Activated T-cell treated with anti-CD3 and anti-CD28 coated beads, Interleukin-2, amount 50 U/mL, for 72 hours (primary cell): ENCODE measurements at places on chromosomes 11 and 22.

GRCh38 chr22:39179841-39180335 lies 27.4 kb upstream of the CBX7 start:
- no peak for DNase-seq

DNA sequence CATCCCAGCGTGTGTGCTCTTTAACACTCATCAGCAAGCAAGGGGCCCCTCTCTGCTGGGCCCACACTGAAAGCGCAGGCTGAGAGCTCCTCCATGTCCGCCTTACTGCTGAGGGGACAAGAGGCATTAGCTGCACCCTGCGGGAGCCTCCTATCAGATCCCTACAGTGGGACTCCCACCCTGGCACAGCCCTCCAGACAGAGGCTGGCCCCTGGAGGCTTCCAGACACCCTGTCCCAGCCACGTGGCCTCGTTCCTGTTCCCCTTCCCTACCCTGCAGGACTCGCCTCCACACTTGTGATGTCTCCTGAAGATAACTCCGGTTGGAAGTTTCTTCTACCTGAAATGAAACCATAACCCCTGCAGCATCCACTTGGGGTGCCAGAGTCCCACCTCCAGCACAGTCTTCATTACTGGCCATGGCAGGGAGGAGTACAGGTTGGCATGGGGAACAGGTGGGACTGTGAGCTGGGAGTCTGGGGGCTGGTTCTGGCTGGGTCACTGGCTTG lies 5.0 kb upstream of the SH3BP1 start:
- peak; percentile 22 for DNase-seq

- peak; percentile 22 for DNase-seq
Observed at GRCh38 chr22:46846150-46846831, 83.8 kb downstream of the TBC1D22A start.

- no peak for DNase-seq
Observed at GRCh38 chr22:46350121-46350520, 14.6 kb downstream of the TRMU start.

- DNase-seq: no peak
Observed at GRCh38 chr11:83241291-83241946, 44.7 kb downstream of the CCDC90B start.

- no peak for DNase-seq
Observed at GRCh38 chr11:100525635-100526034, 161.5 kb upstream of the ARHGAP42 start.

GRCh38 chr11:48002561-48002960 lies 22.2 kb downstream of the PTPRJ start:
- no peak for DNase-seq

DNA sequence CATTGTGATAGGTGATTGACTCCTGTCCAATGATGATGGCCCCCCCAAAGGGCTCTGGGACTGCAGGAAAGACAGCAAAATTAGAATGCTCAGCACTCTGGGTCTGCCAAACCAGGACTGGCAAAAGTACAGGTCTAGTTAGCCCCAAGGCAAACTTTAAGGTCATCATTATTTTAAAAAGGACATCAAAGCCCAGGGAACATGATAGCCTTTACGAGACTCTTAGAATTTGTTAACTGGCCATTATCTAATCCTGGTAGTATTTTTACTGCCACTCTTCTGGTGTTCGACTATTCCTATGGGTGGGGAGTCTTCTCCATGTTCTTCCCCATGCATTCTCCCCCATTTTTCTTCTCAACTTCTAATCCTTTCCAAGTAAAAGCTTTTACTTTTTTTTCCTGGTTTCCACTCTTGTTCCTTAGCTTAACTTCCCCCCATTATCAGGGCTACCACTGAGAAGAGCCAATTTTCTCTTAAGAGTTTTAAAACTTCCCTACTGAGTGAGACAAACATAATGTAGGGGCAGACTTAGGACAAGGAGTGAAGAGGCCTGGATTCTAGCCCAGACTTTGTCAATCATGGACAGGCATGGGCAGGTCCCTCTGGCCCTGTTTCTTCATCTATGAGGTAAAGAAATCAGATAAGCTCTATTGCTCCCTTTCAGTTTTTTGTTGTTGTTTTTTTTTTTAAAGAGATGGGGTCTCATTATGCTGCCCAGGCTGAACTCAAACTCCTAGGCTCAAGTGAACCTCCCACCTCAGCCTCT lies 7.1 kb downstream of the DDB1 start:
- DNase-seq: no peak

DNA sequence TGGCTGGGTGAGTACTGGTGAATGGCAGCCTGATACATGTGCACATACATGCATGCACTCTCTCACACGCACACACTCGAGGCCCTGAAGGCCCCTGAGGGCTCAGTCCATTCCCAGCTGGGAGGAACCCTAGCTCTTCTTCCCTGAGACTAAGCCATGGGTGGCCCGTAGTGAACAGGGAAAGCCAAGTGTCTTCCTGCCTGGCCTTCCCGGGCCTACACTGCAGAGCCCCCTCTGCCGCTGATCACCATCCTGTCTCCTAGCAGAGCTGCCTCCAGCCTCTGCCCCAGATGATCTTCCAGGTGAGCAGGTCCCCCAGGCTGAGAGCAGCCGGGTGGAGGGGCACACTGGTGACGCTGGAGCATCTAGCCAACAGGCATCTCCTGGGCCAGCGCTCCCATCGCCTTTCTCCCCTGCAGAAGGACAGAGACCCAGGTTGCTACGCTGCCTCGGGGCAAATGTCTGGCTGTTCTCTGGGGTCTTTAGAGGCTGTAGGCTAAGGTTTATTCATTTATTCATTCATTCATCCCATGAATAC lies 57.3 kb downstream of the CD82 start:
- no peak for DNase-seq

DNA sequence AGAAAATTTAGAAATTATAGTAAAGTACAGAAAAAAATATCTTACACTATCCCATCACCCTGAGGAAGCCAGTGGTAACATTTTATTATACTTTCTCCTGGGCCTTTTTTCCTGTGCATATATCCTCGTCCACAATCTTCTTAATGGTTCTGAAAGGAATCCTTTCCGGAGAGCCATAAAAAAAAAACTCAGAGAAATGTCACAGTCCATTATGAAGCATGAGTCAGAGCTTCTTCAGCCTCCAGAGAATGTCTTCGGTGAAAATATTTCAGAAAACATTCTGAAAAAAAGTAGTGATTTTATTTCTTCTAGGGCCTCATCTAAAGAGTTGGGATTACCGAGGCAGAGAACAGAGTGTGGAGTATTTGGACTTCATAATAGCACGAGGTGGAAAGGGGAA lies 163.4 kb downstream of the INSC start:
- no peak for DNase-seq
